ENCODE measurements at places on chromosomes 5 and 9.

DNA sequence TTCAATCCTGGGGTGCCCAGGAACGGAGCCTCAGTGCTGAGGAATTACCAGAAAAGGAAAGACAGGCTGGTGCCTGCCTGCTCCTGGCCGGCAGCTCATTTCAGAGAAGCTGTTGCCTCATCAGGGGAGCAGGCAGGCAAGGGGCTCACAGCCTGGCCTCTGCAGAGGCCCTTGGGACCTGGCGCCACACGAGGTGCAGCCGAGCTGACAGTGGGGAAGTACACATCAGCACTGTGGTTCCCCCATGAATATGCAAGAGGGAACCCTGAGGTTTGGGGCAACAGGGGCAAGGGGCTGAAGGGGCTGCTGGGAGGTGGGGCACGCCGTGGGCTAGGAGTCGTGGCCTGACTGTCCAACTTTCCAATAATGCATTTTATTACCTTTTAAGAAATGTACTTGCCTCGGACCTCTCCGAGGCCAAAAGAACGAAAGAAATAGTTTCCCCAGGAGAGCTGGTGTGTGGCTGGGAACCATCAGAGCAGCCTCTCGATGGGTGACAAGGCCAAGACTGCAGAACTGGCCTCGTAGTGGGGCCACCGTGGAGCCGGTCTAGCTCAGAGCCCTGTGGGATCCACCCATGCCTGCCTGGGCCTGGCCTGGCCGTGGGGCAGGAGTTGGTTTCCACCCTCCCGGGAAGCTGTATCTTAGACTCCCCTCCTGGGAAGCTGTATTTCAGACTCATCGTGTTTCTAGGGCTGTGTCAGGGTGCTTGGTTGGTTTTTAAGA is 198.6 kb downstream of the PAX5 start:
- DNase-seq: no peak

- DNase-seq: peak; percentile 70
These were observed 696 bp downstream of the ZFP62 start for GRCh38 chr5:180860273-180860886.

GRCh38 chr5:187617-188451 is 3.5 kb upstream of the LRRC14B start:
- DNase-seq: no peak

GRCh38 chr5:96410013-96410412 is 23.0 kb downstream of the PCSK1 start:
- no peak for DNase-seq

DNA sequence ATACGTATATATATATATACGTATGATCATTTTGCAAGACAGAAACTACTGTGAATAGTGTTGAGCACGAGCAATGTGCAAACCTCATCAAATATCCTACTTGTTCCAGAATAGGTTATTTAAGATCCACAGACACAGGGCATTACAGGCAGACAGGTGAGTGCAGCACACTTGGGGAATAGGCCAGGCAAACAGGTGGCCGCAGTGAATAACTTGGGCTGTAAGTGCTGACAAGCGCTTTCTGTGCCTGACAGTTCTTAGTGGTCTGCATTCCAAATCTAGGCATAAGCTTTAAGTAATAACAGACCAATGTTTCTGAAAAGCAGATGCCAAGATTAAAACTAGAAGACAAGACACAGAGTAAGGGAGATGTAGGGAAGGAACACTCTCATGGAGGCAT is 77.9 kb downstream of the LHFPL2 start:
- no peak for DNase-seq

DNA sequence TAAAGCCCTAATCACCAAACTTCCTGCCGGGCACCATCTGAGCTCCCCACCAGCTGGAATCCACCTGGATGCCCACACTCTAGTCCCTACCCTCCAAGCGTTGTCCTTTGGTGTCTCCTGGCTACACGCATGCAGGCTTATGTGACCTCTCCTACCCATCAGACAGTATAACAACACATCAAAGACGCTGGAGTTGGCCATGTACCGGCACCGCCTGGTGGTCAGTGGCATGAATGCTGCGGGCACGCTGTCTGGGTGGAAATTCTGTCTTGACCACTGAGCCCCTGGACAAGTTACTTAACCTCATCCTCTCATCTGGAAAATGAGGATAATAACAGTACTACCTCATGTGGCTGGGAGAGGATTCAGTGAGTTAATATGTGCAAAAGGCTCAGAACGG is 23.4 kb upstream of the CORO2A start:
- no peak for DNase-seq

DNA sequence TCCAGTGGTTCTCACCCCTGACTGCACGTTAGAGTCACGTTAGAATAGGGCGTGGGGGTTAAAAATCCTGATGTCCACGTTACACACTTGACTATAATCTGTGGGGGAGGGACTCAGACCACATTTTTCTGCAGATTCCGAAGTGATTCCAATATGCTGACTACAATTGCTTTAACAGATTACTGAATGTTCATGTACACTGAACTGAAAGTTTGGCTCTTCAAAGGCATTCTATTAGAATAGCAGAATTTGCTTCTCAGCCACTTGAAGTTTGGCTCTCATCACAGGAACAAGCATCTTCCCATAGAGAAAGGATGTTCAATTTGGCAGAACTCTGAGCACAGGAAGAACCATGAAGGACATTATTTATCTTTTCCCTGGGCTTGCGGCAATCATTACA is 84.5 kb downstream of the HAPLN1 start:
- no peak for DNase-seq

DNA sequence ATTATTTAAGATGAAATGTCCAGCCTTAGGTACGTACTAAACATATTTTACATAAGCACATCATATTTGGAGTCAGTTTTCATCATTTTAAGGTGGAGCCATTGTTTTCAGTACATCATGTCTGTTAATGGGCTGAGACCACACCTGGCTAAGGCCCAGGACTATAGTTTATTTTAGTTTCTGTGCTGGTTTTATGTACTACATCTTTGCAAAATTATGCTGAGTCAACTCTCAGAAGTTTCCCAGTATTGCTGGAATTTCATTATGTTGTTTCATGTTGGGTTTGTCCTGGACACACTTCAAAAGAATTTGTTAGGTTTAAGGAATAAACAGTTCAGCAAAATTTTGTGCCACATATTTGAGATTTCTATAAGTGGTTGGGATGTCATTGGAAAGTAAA is 171.2 kb downstream of the CCDC171 start:
- DNase-seq: no peak

DNA sequence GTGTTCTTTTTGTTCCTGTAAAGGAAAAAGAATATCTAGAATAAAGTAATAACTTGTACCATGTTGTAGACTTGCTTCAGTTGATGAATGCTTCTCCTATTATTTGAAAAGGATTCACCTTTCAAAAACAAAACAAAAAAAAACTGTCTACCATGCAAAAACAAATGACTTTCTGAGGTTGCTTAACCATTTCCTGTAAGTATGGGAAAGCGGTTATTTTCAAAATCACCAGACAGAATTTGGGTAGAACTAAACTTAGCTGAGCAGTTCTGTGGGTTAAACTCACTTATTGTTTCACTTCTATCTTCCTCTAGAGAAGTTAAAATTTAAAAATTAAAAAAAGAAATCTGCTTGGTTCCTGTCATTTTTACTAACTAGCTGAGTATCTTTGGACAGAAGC is 25.2 kb downstream of the LNPEP start:
- peak; percentile 71 for DNase-seq
